ENCODE measurements at places on chromosomes 11 and 22.
A peak's percentile ranks its signal among the peaks of the same experiment; 100 is the strongest.

- peak; percentile 53 for DNase-seq
Measured at GRCh38 chr11:76609736-76610370, 60.7 kb downstream of the LRRC32 start.

DNA sequence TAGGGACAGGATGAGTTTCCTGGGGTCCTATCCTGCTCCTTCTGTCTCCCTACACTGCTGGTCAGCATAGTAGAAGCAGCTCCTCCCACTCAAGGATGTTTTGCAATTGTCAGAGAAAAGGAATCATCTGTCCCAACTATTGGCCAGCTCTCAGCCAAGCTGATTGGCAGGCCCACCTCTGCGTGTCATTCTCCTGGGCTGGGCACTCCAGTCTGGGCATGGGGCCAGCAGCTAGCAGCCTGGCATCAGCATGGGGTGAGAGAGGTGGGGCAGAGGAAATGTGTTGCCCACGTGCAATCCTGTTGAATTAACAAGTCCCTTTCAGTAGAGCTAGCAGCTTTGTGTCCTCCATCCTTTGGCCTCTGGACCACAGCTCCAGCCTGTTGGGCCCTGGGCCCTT is 14.1 kb downstream of the ANKK1 start:
- no peak for DNase-seq

DNA sequence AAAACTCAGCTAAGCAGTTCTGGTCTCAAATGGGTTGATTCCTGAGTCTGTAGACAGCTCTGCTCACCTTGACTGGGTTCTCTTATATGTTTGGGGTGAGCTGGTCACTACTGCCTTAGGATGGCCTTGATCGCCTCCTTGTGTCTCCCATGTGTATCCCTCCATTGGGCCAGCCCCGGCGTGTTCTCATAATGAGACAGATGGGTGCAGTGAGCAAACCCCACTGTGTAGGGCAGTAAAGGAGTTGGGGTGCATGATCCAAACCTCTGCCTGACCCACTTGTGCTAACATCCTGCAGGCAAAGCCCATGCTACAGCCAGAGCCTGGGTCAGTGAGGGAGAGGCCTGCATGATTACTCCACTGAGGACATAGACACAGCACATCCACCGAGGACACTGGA is 657.6 kb downstream of the BRD1 start:
- DNase-seq: no peak

DNA sequence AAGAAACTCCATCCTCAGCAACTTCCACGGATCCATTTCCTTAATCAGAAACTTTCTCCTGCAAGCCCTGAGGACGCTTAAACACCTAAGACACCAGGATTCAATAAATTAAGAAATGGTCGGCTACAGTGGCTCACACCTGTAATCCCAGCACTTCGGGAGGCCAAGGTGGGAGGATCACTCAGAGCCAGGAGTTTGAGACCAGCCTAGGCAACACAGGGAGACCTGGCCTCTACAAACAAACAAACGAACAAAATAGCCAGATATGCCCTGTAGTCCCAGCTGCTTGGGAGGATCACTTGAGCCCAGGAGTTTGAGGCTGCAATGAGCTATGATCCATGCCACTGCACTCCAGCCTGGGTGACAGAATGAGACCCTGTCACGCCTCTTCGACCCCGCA is 46.7 kb downstream of the RPUSD4 start:
- no peak for DNase-seq

DNA sequence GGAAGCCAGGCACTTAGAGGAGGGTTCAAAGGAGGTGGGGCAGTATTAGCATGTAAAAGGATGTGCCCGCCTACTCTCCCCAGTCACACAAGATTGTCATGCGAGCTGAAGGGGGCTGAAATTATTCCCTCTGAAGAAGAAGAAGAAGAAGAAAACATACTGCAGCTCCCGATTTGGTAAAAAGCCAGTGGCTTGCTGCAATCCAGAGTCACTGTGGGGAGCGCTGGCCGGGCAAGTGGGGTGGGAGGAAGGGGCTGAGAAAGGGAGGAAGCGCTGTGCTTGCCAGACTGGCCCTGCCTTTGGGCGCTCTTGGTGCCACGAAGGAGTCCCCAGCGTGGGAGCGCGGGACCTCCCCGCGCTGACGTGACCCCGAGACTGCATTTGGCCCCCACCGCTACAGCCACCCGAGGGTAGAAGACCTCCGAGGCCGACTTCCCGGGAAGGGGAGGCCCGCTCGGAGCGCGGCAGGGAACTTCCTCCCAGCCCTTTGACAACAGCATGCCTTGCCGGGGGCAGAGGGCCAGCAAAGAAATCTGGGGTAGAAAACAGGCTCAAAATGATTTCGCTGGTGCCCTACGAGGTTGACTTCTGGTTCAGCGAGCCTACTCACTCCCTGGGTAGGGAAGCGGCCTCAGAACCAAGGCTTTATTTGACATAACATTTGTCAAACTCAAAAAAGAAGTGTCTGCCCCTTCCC is 906.3 kb downstream of the DLG2 start:
- DNase-seq: peak; percentile 69

GRCh38 chr11:114301088-114301487 is 4.9 kb downstream of the NNMT start:
- no peak for DNase-seq

- DNase-seq: no peak
Measured at GRCh38 chr11:33830903-33831648, 56.8 kb upstream of the FBXO3 start.

DNA sequence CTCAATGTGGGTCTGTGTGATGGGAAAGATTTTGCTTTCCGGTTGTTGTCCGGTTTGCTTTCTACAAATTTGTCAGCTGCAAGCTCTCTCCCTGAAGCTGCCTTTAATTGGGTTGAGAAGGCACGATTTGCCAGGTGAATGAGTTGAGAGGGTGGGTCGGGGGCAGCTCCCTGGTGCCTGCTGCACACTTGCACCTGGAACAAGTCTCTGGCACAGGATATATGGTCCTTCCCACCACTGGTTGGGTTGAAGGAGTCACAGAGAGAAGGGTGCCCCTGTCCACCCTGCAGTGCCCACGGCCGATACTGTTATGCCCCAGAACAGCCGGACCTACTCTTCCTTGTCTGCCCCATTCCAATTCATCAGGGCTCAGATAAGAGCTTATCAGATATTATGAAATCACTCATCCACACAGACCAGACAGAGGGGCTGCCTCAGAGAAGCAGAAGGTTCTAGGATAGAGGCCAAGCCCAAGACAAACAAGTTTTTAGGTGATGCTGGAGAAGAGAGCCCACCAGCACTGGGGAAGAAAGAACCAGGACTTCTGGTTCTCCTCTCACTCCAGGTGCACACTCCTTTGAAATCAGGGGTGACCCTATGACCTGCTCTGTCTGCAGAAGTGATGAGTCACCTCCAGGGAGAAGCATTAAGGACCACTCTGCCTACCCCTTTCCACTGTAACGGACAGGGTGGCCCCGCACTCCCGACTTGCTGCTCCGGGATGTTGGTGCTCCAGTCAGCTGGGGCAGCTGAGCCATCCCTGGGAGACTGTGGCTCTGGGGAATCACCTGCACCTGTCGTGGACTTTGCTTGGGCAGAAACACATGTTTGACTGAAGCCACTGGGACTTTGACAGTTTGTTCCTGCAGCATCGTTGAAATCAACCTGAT is 45.3 kb downstream of the RTL6 start:
- no peak for DNase-seq

GRCh38 chr22:24427500-24428164 is at the start of gene ADORA2A:
TSS of gene ADORA2A (plus strand) at chr22:24427599. CDS start at chr22:24433405, 5,806 bp downstream.
- DNase-seq: no peak

DNA sequence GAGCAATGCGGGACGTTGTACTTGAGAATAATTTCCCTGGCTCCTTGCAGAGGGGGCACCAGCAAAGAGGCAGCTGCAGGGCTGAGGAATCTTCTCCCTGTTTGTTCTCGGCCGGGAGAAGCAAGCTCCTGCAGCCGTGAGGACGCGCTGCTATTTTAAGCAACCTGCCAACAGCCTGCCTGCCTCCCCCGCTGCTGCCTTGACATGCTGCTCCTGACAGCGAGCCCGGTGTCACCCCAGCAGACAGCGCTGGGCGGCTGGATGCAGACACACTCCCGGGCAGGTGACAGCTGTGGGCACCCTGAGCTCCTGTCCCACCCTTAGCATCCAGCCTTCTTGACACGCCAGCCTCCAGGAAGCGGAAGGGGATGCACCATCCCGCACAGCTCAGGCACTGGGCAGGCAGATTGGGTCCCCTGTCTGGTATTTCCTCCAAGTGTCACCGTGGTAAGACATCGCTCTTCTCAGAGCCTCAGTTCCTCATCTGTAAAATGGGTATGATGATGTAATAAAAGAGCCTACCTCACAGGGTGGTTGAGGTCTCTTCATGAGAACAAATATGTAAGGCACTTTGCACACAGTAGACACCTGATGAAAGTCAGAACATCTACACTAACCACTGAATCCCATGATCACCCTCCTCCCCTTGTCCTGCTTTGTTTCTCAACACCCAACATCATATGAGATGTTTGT is 530.6 kb downstream of the MN1 start:
- no peak for DNase-seq

DNA sequence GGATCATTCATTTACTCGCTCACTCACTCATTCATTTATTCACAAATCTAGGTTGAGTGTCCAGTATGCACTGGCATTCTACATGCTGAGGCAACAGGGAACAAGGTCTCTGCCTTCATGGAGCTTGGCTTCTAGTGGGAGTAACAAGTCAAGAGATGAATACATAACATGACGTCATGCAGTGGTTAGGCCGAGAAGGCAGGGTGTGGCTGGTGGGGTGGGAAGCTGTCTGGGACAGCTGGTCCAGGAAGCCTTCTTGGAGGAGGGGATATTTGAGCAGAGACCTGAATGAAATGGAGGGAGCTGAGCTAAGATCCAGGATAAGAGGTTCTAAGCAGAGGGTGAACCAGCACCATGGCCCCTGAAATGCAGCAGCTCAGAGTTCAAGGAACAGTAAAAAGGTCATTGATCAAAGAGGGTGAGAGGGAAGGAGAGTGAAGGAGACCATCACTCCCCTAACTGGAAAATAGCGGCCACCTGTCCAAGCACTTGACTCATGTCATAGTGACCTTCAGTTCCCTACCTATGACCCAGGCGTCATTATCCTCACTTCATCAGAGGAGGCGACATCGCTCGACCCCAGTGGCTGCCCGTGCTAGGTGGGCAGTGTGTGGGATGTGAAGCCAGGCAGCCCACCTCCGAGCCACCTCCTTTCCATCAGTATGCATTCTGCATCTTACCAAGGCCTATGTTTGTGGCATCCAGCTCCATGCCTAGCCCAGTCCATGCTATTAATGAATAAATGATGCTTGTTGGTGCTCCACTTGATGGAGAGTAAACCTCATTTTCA is 105.0 kb downstream of the TSPAN18 start:
- DNase-seq: no peak

DNA sequence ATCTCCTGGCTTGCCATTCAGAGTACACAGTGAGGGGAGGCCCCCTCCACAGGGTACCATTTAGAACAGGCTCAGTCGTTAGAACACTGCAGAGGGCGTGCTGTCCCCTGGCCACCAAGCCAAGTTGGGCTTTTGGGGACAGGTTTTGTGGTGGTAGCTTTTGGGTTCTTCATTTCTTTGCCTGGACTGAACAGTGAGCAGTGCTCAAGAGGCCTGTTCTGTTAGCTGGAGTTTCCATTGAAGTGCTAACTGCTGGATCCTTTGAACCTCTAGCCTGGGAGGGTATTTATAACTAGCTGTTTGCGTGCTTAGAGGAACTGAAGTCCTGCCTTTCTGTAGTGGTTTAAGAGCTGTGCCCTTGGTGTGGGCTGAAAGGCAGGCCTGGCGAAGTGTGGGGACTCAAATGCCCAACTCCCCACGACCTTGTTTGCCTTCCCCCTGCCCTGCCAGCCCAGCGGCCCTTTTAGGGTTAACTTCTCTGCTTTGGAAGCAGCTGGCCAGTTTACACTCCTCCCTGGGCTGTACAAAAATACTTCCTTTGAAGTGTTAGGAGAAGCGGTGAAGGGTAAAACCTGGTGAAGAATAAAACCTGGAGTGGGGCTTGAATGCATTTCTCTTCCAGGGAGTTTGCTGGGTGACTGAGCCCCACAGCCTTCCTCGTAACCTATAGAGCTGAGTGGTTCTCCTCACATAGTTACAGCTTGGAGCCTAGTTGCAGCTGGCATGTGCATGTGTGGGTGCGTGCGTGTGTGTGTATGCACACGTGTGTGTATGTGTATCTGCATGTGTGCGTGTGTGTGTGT is 34.6 kb downstream of the ZNRF3 start:
- DNase-seq: peak; percentile 30

GRCh38 chr22:44642096-44642644 is 59.8 kb upstream of the PRR5 start:
- no peak for DNase-seq

DNA sequence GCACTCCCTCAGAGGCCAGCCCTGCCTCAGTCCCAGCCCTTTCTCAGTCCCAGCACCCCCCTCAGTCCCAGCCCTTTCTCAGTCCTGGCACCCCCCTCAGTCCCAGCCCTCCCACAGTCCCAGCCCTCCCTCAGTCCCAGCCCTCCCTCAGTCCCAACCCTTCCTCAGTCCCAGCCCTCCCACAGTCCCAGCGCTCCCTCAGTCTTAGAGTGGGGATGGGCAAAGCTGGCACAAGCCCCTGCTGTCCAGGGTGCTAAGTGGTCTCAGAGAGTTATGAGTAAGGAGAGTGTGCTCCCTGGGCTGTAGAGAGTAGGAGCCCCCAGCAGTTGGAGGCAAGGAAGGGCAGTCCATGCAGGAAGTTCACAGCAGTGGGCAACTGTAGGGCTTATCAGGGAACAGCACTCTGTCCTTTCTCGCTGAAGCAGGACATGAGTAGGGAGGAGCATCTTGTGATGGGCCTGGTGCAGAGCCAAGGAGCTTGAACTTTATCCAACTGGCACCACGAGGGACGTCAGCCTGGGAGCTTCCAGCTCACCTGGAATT is 51.4 kb upstream of the CRYBB3 start:
- DNase-seq: no peak

DNA sequence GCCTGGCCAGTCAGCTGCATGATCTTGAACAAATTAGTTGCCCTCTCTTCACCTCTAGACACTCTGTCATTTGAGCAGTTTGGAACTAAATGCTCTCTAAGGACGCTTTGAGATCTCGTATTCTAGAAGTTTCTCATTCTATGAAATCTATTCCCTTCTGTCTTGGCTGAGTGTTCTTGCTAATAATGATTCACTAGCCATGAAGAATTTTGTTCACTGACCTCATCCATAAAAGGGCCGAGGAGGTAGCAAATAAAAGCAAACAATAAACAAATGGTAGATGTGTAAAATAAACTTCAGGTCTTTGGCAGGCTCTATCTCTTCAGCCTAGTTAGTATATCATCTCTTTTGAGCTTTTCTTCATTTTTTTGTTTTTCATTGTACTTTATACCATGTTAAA is 76.6 kb downstream of the USP35 start:
- no peak for DNase-seq

DNA sequence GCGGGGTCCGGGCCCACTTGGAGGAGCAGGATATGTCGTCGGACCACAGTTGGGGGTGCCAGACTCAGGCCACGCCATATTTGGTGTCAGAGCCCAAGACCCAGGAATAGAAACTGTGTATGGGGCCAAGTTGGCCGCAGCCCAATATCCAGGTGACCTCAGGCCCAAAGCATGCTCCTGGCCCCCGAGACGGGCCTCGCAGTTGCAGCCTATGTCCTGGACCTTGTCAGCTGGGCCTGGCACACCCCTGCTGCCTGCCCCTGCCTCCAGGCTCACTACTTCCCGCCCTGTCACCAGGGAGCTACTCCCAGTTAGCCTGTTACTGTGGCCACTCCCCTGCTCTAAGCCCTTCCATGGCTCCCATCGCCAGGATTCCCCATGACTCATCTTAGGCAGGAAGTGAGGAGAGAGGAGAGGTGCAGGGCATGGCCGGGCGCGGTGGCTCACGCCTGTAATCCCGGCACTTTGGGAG is 23.1 kb downstream of the A4GALT start:
- DNase-seq: no peak

- peak; percentile 9 for DNase-seq
Measured at GRCh38 chr11:102760344-102761035, 19.9 kb downstream of the MMP10 start.

GRCh38 chr11:118211006-118211405 is 13.8 kb downstream of the JAML start:
- no peak for DNase-seq
